SW480 (cell line): ENCODE measurements at places on chromosomes 6 and 20.

DNA sequence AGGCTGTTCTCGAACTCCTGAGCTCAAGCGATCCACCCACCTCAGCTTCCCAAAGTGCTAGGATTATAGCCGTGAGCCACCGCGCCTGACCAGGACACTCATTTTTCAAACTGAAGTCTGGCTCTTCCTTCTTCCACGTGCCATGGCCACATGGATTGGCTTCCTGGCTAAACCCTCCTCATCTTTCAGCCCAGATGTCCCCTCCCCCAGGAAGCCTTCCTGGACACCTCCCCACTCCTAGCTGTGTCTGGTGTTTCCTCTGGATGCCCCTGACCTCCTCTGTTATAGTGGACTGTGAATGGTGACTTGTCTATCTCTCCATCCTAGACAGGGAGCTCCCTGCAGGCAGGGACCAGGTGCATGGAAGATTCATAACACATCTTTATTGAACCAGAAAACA lies 57.2 kb downstream of the RIPOR3 start:
- no peak for DNase-seq

DNA sequence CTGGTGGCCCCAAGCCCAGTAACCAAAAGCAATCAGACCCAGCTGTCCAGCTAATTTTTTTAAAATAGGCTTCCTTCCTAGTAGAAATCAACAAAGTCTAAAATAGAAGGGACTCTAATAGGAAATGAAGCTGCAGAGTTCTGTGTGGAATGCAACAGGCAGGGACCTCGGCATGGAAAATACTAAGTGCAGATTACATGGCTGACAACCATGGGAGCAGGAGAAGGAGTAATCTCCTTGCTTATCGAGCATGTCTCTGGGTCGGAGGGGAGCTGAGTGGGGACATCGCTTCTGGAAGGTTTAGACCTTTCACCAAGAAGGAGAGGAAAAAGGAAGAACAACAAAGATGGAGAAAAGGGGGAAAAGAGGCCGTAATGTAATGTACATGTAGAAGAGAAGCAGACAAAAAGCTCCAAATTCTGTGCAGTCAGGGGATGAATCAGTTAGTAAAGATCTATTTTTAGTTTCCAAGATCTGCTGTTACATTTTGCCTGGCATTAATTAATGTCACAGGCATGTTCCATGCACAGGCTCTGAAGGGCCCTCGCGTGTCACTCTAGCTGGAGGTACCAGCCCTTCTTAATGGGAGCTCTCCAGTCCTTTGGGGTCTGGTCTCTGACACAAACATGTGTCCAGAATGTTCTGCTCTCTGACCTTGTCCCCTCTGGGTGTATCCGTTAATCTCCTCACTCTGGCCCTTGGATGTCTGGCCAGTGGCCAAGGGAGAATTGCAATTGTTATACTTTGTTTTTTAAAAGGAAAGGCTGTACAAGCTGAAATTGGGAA lies 16.6 kb upstream of the ZNF831 start:
- no peak for DNase-seq

GRCh38 chr20:11469795-11470435 lies 447.8 kb upstream of the BTBD3 start:
- DNase-seq, result no peak

GRCh38 chr20:57774111-57774880 lies 64.5 kb upstream of the PMEPA1 start:
- no peak for DNase-seq

- DNase-seq, result no peak
These were observed 115.1 kb downstream of the QKI start for GRCh38 chr6:163529605-163530004.

DNA sequence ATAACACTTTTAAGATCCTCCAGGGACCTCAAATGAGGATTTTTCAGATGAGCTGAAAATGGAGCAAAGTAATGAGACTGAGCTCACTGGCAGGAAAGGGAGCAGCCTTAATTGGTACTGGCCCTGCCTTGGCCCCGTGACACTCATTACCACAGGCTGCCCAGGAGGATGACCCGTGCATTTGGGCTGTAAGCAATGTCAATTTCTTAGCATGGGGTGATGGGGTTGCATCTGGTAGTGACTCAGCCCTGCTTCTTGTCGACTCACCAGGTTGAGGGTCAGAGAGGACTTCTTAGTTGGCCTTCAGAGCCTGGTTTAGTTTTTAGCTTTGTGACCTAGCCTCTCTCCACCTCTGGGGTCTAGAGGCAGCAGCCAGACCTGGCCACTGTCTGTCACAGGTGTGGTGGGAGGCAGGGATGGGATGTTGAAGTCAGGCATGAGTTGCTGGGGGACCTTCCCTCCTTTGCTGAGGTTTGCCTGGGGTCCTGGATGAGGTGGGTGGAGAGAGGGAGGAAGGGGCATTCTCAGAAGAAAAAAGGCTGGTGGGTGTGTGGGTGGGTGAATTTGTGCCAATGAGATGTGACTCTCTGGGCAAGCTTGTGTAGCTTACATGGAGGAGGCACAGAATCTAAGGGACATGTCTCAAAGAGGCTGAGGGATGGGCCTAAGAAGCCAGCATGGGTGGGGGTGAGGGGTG lies 25.9 kb upstream of the EPB41L1 start:
- DNase-seq, result no peak

DNA sequence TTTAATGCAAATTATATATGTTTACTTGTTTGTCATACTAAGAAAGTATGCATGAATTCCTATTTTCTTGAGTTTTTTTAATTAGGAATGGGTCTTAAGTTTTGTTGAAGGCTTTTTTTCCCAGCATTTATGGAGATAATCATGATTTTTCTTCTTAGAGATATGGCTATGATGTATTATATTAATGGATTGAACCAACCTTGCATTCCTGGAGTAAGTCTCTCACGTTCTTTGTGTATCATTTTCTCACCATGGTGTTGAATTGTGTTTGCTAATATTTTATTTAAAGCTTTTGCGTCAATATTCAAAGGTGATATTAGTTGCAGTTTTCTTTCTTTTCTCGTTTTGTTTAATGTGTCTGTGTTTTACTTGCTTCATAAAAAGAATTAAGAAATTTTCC lies 48.4 kb upstream of the SLC35D3 start:
- no peak for DNase-seq

DNA sequence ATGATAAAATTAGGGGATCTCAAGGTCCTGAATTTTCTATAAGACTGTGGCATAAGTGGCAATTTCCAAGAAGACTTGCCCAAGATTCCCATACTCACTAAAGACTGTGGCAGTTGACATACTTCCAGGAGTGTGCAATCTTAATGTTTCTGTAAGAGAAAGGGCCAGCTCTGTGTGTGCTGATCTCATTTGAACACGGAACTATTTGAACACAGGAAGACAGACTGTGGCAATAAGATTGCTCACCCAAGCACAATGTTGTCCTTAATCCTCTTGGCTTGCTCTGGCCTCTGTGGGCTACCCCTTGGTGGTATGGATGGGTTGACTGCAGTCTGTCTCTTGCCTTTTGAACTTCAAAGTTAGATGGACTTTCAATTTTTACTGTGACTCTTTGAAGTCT lies 151.4 kb downstream of the PHF3 start:
- DNase-seq, result no peak

DNA sequence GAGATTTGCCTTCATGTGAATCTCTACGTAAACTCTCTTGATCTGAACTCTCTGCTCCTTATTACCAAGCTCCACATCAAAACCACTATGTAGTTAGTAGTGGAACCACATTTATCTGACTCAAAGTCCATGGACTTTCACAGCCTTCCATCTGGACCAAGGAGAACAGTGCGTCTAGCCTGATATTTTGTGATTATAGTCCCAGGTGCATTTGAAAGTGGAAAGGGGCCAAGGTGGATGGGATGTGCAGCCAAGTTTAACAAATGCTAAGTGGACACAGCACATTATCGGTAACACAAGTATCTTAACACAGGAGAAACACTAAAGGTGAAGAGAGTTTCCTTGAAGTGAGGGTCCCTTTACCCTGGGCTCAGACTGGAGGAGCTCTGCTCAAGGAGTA lies 281.2 kb upstream of the SGK1 start:
- no peak for DNase-seq

- DNase-seq, result no peak
These were observed 397.0 kb downstream of the DOK5 start for GRCh38 chr20:54872440-54872839.
